ENCODE measurements at places on chromosomes 11 and 22.

GRCh38 chr11:65425971-65426838 is 3.6 kb downstream of the NEAT1 start:
- no peak for DNase-seq

DNA sequence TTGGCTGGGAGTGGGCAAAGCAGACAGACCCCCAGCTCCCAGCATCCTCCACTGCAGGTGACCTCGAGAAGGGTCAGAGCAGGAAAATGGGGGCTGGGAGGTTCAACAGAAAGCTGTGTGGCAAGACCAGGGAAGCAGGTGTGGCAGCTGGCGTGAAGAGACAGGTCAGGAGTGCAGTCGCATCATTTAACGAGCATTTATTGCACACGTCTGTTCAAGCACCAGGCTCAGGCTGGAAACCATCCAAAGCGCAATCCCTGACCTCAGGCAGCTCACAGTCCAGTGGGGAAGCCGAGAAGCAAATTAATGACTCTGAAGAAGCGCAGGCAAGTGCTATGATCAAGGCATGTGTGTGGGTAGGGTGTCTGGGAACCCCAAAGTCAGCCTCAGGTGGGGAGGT is 7.4 kb downstream of the SLC25A45 start:
- no peak for DNase-seq

DNA sequence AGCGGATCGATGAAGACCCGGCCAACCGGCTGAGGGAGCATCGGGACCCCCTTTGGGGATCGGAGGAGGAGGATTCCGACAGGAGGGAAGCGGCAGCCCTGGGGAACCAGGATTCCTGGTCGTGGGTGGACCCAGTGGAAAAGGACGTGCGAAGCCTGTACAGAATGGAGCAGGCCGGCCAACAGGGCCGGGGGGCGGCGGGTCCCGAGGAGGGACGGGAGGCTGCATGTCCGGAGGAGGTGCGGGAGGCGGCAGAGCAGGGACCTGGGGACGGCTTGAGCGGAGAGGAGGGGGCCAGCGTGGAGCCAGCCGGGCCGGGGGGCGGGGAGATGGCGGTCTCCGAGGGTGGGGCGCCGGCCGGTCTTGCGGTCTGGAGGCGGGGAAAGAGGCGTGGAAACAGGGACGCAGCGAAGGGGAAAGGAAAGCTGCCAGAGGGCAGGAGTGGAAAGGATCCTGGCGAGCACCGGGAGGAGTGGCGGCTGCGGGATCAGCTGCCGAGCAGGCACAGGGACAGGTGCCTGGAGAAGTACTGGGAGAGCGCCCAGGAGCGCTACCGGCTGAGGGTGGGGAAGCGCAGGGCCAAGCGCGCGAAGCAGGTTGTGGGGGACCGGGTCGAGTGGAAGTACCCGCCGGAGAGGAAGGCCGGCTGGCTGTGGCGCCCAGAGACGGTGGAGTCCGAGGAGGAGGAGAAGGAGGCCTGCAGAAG is at the start of gene ANO5:
Gene ANO5, plus strand, starts transcription at position 444 of the 706 bp plus-strand sequence. CDS start 408 bp downstream, outside the sequence.
- no peak for DNase-seq

DNA sequence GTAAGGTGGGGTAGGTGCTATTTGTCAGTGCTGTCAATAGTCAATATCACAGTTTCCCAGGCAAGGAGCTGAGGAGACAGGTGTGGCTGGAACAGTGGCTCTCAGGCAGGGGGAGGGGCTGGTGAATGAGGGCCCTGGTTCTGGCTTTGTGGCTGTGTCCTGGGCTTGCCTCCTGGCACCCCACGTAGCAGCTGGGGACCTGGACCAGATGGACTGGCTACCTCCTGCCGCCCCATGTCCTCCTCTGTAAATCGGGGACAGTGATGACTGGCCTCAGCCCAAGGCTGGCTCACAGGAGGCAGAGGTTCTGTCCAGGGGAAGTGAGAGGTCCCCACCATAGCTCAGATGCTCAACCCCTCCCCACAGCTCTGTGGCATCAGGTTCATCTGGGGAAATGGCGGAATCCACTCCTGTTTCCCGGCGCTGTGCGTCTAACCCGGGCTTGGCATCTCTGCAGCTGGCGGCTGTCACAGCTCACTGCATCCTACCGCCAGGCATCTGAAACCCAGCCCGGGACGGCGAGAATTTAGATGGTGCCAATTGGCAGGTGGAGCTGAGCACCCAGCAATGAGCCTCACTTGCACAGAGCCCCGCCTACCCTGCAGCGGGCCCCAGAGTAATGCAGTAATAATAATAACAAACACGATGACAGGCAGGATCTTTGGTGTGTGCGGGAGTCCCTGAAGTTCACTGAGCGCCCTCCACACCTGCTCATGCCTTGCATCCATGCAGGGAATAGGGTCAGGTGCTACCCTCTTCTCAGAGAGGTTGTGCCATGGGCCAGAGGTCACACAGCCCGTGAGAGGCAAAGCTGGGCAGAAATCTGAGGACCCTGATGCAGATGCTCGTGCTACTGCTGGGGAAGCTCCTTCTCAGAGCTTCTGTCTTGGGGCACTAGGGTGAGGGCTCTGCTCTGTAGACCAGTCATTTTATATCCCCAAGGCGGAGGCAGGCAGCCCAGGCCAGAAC is 27.8 kb upstream of the SHISAL1 start:
- no peak for DNase-seq

- no peak for DNase-seq
These were observed 40.3 kb upstream of the NFRKB start for GRCh38 chr11:129935723-129936122.

DNA sequence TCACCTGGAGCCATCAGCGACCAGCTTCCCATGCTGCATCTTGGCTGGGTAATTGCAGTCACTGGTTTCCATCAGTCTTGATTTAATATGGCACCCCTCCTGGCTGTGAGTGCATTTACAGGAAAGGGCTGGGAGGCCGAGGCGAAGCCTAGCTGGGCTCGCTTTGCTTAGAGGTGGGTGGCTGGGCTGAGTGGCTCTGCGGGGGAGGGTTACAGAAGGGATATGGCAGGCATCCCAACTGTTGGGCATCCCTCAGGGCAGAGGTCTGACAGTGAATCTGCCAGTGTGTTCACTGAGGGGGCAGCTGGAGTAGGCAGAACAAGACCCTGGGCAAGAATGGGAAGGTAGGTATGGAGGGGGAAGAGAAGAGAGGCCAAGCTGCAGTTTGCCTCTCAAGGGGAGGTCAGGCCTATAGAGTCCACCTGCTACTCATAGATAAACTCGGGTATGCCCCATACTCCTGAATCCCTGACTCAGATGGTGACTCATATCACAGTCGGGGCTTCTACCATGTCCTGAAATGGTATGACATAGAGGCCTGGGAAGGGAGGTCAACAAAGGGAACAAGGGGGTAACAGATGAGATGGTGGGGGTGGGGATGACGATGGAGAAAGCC is 77.5 kb upstream of the PHOX2A start:
- DNase-seq: no peak

- DNase-seq: no peak
These were observed 26.4 kb downstream of the MN1 start for GRCh38 chr22:27775087-27775698.

DNA sequence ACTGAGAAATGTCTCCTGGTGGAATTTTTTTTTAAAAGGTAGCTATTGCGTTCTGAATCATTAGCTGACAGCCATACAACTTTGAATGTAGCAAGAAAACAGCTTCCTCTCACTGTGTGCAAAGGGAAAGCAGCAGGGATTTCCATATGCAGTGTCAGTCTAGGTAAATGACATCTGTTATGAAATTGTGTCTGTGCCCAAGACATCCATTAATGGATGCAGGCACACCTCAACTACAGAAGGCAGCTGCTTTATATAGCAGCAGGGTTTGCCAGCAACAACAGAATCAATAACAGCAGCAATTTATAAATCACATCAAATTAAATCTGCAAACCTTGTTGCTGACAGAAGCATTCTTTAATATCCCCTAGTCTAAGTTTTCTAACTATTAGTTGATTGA is 745.3 kb upstream of the RAG2 start:
- no peak for DNase-seq

DNA sequence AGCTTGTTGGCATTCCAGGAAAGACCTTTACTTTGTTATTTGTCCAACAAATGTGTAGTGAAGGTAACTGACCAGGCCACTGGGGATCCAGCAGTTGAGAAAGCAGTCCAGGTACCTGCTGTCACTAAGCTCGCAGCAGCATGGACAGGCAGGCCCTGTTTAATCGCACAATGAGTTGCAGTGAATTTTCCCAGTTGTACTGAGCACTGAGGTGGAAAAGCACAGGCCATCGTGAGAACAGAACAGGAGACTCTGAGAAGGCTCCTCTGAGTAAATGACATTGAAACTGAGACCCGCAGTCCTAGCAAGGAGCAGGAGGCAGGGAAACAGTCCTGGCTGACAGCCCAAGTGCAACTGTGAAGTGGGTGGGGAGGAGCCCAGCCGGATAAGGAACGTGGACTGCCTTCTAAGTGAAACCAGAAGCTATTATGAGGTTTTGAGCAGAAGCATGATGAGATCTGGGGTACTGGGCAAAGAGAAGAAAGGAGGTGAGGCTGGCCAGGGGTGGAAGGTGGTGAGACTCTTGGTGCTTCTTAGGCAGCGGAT is 39.8 kb upstream of the CDON start:
- DNase-seq: no peak

GRCh38 chr11:17846852-17847453 is 112.4 kb downstream of the KCNC1 start:
- DNase-seq: no peak

DNA sequence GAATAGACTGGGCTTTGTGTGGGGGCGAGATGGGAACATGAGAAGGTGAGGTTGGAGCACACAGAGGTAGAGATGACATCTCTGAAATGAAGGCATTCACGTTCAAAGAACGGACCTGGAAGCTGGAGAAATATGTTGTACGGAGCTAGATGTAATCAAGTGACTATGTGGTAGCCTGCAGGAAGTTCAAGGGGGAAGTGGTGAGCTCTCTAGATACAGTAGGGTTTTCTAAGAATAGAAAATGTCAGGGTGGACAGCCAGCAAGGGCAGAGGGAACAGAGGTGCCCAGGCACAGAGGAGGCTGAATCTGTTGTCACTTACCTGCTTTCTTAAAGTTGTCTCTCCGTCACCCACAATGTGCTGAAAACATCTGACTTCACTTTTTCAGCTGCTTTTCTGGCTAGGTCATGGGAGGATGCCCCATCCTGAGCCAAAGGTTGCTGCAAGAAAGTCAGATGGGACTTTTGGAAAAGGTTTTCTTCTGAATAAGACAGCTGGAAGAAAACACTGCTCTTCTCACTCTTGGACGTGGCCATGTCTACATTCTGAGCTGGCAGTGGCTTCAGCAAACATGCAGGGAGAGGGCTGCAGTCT is 171.5 kb upstream of the B3GAT1 start:
- no peak for DNase-seq

DNA sequence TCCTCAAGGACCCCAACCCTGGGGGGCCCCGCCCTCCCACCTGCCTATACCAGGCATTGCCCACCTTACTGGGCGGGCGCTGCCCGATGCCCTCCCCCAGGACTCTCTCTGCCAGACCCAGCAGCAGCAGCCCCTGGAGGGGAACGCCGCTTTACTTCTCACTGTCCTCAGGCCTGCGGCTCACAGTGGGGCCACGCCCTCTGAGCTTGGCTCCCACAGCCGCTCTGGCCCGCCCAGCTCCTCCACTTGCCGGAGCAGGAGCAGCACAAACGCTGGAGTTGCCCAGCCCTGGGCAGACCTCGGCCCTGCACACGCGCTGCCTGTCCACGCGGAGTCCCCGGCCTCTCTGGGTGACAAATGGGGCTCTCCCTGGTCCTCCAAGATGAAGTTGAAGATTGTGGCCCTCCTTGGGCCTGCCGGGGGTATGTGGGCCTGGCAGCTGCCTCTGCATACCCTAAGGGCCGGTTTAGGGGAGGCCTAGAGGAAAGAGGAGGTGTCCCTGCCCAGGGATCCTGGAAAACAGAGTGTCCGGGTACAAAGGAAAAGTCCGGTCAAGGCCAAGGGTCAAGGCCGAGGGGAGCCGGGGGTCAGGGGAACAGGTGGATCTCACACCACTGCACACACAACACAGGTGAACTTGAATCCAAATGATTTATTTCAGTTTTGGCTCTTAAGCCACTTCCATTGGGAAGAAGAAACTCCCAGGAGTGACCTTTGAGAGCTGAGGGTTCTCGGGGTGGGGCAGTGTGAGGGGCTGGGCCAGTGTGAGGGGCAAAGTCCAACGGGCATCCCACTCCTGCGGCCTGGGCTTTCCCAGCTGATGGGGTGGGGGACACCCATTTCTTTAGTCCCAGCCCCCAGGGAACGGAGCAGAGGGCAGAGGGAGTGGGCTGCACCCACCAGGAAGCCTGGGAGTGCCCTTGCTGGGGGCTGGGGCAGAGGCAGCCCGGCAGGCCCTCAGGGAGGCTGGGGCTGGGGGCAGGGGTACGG is 674 bp upstream of the BAIAP2L2 start:
- DNase-seq: no peak

- DNase-seq: no peak
These were observed at the start of gene MS4A8 for GRCh38 chr11:60699284-60699691. MS4A8 (plus strand) TSS chr11:60699612; CDS start chr11:60700861, 1,249 bp downstream.

- DNase-seq: no peak
These were observed 21.1 kb downstream of the MACROD1 start for GRCh38 chr11:64144587-64145472.

GRCh38 chr22:19597399-19597735 is 73.2 kb upstream of the CLDN5 start:
- DNase-seq: no peak

DNA sequence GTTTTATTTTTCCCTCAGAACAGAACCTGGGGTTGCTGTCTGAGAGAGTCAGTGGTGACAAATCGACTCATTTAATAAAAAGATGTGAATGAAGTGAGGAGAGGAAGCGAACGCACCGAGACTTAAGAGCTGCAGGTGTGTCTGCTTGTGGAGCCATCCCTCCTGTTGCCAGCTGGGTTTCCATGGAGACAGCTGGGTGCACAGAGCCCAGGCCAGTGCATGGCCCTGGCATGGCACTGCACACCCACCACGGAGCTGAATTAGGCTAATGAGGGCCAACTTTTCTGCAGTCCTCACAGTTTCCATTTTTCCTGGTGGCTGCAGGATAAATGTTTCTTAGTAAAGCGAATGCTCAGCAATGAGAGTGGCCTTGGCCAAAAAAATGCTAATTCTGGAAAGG is 750.2 kb downstream of the OPCML start:
- DNase-seq: no peak

- DNase-seq: no peak
These were observed 22.3 kb downstream of the SHANK3 start for GRCh38 chr22:50694766-50695420.

DNA sequence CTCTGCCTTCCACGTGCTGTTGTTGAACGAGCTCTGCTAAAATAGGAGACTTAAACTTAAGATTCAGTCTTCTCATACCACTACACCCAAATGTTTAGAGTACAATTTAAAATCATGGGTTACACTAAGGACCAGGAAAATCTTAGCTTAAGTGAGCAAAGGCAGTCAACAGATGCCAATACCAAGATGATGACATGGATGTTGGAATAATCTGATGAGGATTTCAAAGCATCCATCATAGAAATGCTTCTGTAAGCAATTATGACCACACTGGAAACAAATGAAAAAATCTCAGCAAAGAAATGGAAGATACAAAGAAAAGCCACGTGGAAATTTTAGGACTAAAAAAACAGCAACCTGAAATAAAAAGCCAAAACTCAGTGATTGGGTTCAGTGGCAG is 109.8 kb downstream of the ATXN10 start:
- no peak for DNase-seq

DNA sequence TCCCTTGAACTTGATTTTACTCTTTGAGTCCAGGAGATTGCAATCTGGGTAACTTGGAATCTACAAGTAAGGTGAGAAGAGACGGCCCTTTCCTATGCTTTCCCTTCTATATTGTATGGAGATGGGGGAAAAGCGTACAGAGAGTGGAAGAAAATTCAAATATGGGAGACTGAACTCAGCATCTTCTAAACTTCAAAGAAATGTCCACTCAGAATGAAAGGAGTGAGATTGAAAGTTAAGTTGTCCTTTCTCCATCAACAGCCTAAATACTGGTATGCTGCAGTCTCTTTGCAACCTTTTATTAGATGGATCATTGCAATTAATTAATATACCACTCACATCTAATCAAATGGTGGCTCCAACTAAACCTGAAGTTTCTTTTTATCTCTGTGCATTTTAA is 6.4 kb upstream of the EXPH5 start:
- no peak for DNase-seq

Data from NCI-H1048 (cell line).